HT-29 (cell line): ENCODE measurements at places on chromosomes 11 and 22.
A peak's percentile ranks its signal among the peaks of the same experiment; 100 is the strongest.

DNA sequence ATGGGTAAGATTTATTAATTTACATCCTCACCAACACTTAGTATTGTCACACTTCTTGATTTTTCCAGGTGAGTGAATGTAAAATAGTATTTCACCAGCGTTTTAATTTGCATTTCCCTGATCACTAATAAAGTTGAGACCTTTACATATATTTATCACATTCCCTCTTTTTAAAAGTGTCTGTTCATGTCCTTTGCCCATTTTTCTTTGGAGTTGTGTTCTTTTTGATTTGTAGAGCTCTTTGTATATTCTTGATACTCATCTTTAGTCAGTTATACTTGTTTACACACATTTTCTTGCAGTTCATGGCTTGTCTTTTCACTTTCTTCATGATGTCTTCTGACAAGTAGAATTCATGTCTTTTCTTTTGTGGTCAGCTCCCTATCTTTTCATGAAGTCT lies 2.2 kb upstream of the PLAAT5 start:
- no peak for DNase-seq

- peak; percentile 53 for DNase-seq
These were observed 67.7 kb downstream of the SPON1 start for GRCh38 chr11:14029971-14030920.

DNA sequence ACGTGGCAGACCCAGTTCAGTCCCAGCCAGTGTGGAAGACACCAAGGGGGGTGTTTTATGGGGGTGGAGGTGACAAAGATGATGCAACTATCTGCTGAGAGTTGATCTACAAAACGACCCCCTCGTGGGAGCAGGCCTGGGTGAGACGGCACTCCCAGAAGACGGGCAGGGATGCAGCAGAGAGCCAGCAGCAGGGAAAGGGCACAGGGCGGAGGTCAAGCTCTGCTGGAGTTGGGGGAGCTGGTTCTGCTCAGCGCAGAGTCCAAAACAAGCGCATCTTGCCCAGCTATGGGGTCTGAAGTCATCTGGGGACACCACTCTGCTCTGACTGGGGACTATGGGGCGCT lies 3.9 kb downstream of the GNB1L start:
- no peak for DNase-seq

- peak; percentile 24 for DNase-seq
These were observed 40.6 kb downstream of the RSF1 start for GRCh38 chr11:77779935-77780334.

DNA sequence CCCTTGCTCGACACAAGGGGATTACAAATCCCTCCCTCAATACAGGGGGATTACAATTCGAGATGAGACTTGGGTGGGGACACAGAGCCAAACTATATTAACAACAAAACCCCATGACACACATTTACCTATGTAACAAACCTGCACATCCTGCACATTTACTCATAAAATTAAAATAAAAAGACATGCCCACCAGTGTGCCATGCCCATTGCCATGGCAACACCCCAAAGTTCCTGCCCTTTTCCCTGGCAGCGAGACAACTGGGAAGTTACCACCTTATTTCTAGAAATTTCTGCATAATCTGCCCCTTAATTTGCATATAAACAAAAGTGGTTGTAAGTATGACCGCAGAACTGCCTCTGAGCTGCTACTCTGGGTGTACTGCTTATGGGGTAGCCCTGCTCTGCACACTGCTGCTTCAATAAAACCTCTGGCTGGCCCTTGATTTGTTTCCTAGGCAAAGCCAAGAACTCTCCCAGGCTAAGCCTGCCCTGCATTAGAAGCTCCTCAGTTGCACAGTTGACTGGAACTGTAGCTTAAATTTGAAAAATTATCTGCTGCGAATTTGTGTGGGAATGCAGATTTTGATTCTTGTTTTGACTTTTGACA lies 8.6 kb upstream of the INCENP start:
- DNase-seq: no peak

DNA sequence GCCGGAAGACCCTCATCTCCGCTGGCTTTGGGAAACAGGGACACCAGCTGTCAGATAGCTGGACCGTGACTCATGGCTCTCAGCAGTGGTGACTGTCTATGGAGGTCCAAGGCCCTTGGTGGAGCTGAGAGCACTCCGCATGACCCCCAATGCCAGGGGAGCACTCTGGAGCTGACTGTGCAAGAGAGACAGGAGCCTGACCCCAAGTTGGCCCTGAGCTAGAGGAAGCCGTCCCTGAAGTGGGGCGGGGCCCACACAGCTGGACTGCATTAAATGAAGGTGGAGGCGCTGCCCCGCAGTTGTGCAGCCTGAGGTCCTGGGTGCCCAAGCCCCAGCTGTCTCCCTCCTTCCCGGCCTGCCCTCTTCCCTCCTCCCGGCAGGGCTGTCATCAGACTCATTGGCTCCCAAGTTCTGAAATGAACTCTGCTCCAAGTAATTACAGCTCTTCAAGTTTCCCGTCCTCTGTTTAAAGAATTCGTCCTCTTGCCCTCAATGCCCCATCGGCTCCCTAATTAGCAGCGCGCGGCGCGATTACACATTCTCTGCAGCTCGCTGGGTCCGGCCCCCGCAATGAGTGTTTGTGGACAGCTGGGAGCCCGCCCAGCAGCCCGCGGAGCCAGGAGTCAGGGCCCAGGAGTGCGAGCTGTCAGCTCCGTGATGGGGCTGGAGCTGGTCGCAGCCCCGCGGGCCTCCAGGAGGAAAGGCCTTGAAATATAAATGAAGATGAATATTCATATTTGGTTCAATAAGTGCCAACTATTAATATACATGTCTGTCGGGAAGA lies 93.2 kb upstream of the LMO1 start:
- no peak for DNase-seq

GRCh38 chr11:130068986-130069658 lies 572 bp upstream of the APLP2 start:
- peak; percentile 86 for DNase-seq

DNA sequence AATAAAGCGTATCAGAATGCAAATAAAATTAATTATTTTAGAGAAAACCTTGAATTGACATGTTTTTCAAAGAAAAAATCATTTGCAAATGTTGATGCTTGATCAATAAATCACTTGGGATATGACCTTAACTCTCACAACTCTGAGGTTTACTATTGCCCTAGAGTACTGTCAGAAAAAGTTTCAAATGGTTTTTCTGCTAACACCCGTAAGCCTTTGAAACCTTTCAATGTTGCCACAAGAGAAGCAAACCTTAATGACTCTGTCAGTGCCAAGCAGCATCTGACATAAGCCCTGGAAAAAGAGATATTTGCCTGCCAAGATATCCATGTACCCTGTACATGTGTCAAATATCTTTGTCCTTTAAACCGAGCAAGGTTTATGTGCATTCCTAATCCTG lies 384.3 kb upstream of the ARHGAP42 start:
- DNase-seq: no peak

- DNase-seq: no peak
These were observed 93.2 kb downstream of the RELT start for GRCh38 chr11:73469401-73469800.

GRCh38 chr22:48153726-48154125 lies 1391.3 kb downstream of the TBC1D22A start:
- DNase-seq: no peak

GRCh38 chr11:68821670-68822069 lies 20.0 kb downstream of the CPT1A start:
- no peak for DNase-seq

DNA sequence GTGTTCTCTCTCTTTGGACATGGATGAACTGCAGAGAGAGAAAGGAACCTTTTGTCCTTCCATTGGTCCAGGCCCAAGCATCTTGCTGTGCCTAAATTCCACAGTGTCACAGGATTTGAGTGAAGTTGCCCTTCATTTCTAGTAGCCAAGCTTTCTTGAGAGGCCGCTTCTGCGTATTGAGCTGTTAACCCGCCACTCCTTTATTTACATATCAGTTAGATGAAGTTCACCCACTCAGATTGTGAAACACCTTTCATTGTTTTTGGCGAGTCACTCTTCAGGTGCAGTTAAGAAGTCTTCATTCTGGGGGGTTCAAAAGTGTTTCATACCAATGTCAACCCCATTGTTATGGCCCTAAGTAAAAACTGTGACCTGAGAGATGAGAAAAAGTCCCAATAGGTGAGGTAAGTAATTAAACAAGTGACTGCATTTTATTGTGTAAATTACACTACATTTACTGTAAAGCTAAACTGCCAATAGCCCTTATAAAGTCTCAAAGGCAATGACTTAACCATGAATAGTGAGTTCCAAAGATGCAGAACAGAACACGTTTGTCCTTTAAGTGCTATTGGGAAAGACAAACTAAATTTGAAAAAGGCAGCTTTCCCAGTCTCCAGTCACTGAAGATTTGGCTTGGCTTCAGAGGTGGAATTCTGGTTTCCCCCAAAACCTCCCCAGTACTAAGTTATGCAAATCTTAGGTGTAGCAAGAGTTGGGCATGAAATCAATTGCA lies 61.0 kb downstream of the APIP start:
- DNase-seq: peak; percentile 43

DNA sequence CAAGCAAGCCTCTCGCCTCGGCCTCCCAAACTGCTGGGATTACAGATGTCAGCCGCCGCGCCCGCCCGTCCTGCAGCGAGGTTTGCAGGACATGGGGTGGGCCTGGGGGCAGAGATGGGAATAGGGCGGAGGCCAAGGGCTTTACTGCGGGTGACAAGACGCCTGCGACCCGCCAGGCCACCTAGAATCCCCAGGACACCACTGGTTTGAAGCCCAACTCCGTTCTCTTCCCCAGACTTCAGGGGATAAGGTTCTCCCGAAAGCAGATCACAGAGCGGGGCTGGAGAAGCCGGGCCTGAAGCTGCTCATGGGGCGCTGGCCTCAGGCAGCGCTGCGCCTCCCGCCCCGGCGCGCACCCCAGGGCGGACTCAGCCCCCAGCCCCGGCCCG lies 354 bp downstream of the POLR2L start:
- peak; percentile 74 for DNase-seq

- DNase-seq: no peak
These were observed 4.6 kb downstream of the APOL4 start for GRCh38 chr22:36197065-36197440.

GRCh38 chr11:27701355-27702105 lies 1.3 kb upstream of the BDNF start:
- peak; percentile 45 for DNase-seq

DNA sequence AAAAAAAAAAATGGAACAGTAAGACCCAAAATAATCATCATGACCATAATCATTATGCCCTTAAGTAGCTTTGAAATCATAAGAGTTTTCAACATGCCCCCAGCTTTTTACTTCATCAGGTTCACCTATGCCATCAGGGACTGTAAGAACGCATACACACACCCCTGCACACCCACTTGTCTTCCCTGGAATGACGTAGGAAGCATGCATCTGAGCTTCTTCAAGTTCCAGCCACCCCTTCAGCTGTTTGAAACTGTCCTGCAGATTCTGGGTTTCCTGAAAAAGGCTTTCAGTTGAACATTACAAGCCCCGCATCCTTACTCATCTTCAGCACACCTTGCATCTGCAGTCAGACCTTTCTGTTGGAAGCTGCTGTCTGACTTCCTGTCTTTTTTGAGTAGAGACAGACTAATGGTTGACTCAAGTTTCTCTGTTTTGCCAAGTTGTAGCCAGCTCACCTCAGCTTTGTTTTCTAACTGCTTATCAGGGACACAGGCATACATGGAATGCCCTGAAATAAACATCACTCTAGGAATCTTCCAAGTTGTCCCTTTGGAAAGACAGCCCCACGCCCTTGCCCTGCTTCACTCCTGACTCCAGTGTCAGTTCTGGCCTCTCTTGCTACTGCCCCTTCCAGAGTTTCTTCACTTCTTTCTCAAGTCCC lies 37.0 kb downstream of the ARHGAP1 start:
- DNase-seq: no peak

DNA sequence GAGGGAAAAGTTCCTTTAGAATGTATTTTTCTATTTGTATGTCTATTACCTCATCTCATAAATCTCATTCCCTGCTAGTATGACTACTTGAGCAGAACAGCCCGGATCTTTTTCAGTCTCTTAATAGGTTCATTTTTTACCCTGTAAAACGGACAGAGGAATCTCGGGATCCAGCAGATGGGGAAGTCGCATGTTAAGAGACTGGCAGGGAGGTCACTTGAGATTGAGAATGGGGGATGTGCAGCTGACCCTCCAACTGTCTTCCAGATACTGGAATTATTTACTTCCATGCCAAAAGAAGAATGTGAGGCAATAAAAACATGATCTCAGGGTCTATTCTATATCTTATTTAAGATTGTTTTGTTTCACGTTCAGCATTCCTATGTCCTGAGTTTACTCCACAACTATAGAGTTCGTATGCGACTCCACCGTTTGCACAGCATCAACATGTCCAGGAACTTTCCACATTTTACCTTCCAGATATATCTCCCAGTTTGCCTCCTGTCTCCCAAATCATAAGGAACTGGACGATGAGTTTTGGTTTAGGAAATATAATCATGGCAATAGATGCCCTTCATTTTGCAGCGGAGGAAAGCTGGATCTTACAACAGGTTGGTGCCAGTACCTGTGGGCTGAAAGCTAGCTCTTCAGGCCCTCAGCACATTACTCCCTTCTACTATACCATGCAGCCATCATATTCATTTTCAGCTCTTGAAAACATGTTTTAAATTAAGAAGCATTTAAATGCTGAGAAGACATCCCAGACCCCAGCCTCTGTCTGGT lies 181.5 kb downstream of the MAML2 start:
- no peak for DNase-seq
